ENCODE measurements at places on chromosomes 6 and 20.

DNA sequence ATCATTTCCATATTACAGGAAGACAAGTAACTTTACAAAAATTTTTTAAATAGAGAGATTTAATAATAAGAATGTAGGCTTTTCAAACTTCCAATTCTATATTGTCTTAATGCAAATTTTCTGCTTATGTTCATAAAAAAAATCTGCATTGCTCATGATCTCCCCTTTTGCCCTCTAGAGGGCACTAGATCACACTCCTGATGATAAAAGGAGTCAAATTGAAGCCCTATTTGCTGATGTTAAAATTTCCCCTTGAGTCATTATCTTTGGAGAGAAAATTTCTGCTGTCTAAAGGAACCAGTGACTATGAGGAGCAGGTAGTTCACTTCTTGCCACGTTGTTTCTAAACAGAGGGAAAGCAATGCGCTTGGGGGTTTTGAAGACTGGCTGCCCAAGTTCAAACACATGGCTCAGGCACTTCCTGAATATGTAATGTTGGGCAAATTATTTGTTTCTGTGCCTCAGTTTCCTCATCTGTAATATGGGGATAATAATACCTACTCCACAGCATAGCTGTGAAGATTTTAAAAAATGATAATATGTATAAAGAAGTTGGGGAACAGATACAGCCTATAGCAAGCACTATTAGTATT, 874.2 kb downstream of the TFAP2A start:
- DNase-seq: peak; percentile 8

- DNase-seq: no peak
Observed at GRCh38 chr20:62603907-62604785, 38.2 kb upstream of the SLCO4A1 start.

- no peak for DNase-seq
Observed at GRCh38 chr6:145329257-145329656, 406.1 kb downstream of the EPM2A start.

GRCh38 chr6:33557376-33557775, 22.7 kb downstream of the BAK1 start:
- no peak for DNase-seq

DNA sequence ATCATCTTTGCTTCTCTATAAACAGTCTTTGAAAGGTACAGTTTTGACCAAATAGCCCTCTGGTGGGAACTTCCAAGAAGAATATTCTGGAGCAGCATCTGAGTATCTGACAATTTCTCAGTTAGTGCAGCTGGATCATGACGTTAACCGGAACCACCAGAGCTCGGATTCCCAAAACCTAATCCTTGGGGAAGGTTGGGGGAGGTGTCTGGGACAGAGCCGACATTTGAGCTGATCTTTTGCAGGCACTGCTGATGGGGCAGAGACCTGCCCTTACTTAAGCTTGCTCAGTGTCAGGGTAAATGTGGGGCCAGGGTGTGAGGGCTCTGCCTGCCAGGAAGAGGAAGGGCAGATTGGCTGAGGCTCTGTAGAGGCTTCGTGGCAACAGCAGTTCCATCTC, 416.6 kb downstream of the DHX35 start:
- DNase-seq: no peak

GRCh38 chr6:10420546-10421157, 5.8 kb upstream of the TFAP2A start:
- DNase-seq: no peak

- no peak for DNase-seq
Observed at GRCh38 chr6:142446576-142446975, 144.8 kb downstream of the ADGRG6 start.

GRCh38 chr6:137095651-137096238, 51.0 kb upstream of the IL20RA start:
- peak; percentile 22 for DNase-seq

GRCh38 chr20:38175304-38176180, 10.5 kb upstream of the TGM2 start:
- DNase-seq: no peak

DNA sequence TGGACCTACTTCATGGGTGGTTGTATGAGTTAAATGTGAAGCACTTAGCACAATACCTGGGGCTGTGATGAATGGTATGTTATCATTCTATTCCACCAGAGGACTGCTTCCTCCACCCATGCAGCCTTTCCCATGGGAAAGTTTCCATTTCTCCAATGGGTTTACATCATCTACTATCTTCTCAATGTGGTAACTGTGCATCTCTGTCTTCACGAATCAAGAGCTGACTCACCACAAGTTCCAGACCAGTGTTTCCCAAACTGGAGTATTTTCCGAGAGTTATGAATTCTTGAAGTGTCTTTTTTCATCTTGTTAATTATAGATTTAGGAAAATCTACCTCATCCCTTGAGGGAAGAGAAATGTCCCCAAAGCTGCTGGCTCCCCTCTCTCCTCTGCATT, 182.8 kb downstream of the UNC5CL start:
- DNase-seq: no peak

Measured in activated CD4-positive, alpha-beta T cell treated with anti-CD3 and anti-CD28 coated beads for 36 hours (primary cell).